ENCODE measurements at places on chromosomes 12 and 14.
A peak's percentile ranks its signal among the peaks of the same experiment; 100 is the strongest.

- no peak for DNase-seq
Observed at GRCh38 chr12:67572492-67572891, 76.1 kb upstream of the DYRK2 start.

DNA sequence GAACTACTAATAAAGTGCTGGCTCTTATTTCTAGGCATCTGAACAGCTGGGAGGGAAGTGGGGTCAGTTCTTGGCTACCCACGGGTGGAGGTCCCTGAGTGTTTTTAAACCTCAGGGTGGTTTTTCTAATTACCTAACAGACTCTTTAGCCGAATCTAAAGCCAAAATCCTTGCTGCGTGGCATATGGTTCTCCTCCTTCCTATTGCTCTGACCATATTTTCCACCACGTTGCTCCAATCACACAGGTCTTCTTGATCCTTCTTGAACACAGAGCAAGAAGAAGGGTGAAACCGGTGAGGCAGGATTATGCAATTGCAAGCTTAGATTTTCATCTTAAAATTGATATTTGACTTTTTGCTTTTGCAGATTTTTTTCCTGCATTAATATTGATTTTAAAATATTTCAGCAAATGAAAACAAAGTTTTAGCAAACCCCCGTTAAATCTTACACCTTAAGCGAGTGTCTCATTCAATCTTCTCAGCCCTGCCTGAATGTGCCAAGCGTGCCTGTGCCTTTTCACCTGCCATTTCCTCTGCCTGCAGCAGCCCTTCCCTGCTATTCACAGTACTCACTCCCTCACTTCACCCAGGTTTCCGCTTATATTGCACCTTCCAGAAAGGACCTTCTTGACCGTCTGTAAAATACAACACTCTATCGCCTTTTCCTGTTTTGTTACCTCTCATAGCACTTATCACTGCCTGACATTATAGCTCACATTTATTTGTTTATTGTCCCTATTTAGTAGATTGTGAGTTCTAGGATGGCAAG is 506.0 kb downstream of the DIO2 start:
- no peak for DNase-seq

DNA sequence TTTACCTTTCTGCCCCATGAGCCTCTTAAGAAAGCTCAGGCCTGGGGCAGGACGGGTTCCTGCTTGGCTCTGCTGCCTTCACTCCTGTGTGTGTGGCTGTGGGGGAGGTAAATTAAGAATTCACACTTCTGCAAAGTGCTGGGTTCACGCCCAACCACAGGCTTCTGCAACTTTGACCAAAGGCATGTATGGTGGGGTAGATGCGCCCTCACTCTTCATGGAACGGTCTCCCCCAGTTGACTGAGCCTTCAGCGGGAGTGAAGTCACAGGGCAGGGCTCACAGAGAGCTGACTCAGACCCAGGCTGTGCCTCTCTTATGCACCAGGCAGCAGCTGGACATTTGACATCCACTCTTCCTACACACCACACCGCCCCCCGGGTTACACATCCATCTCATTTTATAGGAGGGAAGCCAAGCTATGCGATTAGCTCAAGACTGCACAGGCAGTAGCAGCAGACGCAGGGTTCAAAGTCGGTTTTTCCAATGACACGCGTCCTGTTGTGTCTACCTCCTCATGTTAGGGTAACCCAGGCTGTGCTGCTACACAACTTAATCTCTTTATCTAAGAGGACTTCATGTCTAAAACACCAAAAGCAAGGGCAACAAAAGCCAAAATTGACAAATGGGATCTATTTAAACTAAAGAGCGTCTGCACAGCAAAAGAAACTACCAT is 15.4 kb upstream of the BCL11B start:
- no peak for DNase-seq

DNA sequence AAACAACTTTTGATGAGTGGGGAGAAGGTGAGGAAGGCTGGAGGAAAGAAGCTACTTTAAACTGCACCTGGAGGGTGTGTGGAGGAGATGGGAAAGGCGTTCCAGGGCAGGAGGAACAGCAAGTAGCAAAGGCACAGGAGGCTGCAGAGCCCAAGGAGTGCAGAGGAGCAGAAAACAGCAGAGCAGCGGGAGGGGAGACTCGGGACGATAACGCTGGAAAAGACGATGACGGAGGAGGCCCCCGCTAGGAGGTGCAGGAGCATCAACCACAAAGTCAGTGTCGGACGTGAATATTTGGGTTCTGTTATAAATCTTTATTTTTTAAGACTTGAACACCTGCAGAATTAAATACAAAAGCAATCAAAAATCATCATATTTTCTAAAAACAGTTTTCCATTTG is 44.9 kb downstream of the LGMN start:
- no peak for DNase-seq

- DNase-seq: no peak
Observed at GRCh38 chr14:31243860-31244259, 36.3 kb upstream of the HECTD1 start.

DNA sequence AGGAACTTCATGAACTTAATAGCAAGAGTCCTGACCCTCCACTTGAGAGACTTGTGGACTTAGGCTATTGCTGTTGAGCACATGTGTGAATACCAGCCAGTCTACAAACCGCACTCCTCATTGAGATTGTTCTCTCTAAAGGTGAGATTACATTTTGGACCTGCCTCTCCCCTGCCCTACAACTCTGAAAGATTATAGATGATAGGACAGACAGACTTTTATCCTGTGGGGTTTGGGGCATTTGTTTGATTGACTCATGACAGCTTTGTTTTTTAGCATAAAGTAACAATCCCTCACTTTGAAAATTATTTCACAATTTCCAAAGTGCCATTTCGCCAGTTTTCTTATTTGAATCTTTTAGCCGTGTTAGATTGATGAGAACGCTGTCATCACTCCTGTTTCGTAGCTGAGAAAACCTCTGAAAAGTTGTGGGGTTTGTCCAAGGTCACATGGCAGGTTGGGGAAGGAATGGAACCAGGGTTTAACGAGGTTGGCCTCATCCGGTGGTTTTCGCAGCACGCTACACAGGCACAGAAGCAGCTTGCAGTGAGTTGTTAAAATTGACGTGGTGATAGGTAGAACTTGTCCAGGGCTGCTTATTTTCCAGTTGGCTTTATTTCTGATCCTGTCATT is 836 bp downstream of the EVL start:
- DNase-seq: no peak

- no peak for DNase-seq
Observed at GRCh38 chr12:69240631-69240995, 1.2 kb downstream of the CPSF6 start.

- DNase-seq: peak; percentile 80
Observed at GRCh38 chr12:121530600-121531355, 50.0 kb downstream of the KDM2B start.

- DNase-seq: no peak
Observed at GRCh38 chr12:61781021-61781581, 479.1 kb upstream of the USP15 start.

DNA sequence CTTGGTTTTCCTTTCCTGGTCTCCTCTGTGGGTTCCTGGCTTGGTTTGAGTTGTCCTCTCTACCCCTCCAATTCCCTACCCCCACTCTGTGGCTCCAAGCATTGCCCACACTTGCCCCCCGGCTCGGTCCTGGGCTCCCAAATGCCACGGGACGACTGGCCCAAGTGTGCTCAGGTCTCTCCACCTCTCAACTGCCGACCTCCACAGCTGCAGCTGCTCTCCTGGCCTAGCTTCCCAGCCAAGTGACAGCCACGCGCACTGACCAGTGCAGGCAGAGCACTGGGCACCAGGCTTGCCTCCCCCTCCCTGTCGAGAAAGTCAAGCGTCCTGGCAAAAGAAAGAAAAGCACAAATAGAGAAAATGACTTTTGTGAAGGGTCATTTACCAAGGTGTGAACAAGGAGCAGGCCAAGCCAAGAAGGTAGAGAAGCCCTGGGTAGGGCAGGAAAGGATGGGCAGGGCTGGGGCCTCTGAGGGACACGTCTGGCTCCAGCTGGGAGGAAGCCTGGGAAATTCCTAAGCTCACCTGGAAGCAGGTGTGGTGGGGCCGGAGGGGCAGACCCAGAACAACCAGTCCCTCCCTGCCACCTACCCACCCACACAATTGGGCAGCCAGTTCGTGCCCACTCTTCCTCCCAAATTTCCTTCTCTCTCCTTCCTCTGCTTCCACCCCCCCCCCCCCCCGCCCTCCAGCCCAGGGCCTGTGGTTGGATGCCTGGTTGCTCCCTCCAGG is 1.8 kb upstream of the CEP170B start:
- DNase-seq: no peak

DNA sequence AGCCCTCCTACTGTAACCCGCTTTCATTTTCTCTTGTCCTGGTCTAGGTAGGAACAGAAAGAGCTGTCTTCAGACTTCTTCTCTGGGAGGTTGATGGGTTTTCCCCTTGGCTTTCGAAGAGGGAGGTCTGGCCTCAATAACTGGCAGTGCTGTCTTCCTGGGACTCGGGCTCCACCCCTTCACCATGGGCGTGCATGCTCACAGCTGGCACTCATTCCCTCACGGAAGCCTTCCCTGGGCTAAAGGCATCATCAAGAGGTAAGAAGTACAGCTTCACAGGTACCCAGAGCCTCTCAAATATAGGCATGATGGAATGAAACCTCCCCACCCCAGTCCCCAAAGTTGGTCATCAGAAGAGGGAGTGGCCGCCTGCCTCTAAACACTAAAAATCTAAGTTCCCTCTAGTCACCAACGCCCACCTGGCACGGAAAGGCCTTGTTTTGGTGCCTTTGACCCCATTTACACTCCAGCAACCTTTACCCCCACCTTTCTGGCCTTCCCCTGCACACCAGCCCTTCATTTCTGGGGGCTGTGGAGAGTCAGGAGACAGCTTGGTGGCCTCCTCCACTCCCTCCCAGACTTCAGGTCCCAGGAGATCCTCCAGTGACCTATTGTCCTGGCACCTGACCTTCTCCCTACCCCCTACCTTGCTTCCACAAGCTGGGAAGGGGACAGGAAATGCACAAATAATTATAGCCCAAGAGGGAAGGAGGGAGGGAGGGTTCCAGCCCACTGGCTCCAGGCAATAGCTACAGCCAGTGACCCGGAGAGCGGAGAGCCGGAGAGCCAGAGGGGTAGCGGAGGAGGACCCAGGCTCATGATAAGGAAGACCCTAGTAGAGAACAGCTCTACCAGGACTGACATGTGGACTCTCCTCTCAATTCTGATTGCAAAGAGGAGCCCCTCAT is 2.8 kb downstream of the RAPGEF3 start:
- DNase-seq: no peak

DNA sequence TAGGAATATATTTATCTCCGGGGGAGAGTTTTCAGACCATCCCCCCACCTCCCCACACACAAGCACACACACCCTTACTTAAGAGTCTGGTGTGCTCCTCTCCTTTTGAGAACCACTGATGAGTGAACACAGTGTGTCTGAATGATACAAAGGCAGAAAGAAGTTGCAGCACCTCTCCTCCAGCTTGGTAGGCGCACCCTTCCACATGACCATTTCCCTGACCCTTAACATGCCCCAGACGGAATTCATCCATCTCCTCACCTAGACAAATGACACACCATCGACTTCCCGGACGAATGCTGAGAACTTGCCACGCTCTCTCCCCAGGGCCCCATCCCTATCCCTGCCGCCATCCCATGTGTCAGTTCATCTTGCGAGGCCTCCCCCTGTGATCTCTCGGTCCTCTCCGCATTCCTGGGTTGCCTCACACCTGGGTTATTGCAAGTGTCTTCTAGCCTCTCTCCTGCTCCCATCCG is 3.9 kb downstream of the TNFRSF1A start:
- peak; percentile 48 for DNase-seq

DNA sequence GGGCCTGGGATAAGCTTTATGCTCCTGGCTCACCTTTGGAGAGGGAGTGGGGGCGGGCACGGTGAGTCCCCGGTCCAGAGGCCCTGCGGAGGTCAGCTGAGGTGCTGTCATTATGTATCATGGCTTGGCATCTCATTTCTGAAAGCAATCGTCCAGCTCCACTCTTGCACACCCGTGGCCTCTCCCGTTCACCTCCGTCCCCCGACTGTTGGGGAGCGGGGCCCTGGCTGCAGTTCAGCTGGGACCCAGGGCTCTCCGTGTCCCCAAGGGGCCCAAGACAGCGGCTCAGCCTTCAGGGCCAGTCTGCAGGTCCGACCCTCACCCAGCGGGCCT is 10.6 kb downstream of the BMP4 start:
- no peak for DNase-seq

- DNase-seq: no peak
Observed at GRCh38 chr12:132281038-132281437, 48.4 kb downstream of the GALNT9 start.

DNA sequence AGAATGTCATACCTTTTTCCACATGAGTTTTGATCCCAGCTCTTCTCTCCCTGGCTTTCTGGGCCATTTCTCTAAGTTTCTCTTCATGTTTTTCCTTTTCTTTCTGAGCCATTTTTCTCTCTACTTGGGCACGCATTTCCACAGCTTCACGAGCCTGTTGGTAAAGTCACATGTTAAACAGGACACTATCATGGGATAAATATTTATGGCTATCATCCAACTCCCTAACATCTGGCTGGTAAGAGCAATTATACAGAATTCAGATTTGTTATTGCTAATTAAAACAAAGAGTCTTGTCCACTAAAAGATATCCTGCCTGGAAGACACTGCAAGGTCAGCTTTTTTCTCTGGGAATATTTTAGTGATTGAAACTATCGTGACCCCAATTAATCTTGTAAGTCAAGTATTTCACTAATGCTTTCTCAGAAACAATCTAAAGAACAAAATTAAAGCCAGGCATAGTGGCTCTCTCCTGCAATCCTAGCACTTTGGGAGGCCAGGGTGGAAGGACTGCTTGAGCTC is 23.1 kb downstream of the SLIRP start:
- DNase-seq: peak; percentile 69

- DNase-seq: peak; percentile 12
Observed at GRCh38 chr12:84891106-84891838, 21.3 kb downstream of the SLC6A15 start.

GRCh38 chr12:128019996-128020544 is 246.9 kb upstream of the TMEM132C start:
- no peak for DNase-seq

DNA sequence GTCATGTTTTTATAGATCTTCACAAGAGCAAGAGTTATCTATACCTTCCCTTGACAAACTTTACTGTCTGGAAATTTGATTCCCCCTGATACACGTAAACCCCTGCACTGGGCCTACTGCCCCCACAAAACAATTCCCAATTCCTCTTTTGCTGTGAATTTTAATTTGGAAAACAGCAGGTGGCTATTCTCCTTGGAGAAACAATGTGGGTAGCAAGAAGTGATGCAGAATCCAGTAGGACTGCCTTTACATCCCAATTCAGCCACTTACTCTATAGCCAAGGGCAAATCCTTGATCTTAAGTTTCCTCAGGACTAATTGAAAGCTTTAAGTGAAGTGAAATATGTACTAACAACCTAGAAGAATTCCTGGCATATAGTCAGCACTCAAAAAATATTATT is 129.3 kb downstream of the ACSS3 start:
- DNase-seq: no peak

DNA sequence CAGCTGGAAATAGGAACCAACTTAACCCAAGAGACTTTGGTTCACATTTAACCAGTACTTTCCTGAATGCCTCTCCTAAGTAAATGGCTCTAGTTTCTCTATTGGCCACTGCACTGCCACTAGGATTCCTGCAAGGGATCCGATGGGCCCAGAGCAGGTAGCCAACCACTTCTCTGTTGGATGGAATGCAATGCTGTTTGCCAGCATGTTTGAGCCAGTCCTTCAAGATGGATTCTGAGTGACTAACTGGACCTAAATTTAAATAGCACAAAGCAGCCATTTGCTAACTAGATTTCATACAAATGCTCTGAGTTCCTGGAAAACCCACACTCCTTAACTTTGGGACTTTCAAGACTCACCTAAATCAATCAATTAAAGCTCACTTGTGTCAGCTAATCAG is 9.5 kb upstream of the CLEC2D start:
- DNase-seq: no peak

GRCh38 chr14:103483600-103483999 is 39.0 kb downstream of the CKB start:
- DNase-seq: peak; percentile 75

GRCh38 chr14:54339771-54340170 is 57.0 kb upstream of the CDKN3 start:
- no peak for DNase-seq
